ENCODE measurements at places on chromosomes 5 and 9. TPM values are rescaled to one million over a fixed set of nuclear protein-coding genes. Genes with fewer than 3 reads are reported as not detected.

Gene CER1
- not detected for total RNA-seq

Gene CFAP157
- not detected for total RNA-seq

Gene CARTPT
- total RNA-seq: not detected

Gene NUTM2G
- total RNA-seq: not detected

GRCh38 chr5:158635565-158635964, 464.2 kb downstream of the EBF1 start:
- no peak for DNase-seq

DNA sequence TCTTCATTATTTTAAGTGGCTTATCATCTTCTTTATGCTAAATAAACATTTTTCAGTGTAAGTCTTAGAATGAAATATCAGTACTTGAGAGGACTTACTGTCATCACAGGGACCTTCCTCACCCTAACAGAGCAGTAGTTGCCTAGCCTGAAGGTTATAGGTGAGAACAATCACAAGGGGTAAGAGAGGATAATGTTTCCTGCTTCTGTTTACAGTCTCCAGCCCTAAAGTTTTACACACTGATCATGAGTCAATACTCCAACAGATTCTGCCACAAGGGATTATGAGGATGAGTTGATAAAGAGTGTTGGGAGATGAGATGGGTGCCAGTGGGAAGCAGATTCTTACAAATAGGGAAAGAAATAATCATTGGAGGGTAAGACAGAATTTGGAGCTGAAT, 265.1 kb upstream of the DAB2 start:
- DNase-seq: no peak

DNA sequence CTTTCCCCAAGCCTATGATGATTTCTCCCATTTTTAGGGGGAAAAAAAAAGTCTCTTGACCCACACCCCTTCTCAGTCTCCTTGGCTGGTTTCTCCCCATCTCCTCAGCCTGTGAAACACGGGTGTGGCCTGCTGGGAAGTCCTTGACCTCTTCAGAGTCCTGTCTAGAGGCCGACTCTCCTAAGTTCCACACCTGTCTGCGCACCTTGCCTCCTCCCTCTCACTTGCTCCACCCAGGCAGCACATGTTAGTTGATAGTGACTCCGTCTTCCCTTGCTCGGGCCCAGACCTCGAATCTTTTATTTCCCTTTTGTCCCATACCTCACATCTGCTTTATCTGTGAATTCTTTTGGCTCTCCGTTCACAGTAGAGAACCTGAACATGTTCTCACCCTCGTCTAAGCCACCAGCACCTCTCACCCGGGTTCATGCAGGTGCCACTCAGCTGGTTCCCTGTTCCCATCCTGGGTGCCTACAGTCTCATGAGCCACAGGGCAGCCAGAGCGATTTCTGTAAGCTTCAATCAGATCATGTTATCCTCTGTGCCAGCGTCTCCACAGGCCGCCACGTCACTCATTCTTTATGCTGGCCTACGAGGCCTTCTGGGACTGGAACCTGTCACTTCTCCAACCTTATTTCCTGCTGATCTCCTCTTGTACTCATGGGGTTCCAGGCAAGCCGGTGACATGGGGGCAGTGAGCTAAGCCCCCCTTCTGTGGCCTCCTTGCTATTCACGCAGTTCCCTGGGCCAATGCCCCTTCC, 51.7 kb upstream of the LRRTM2 start:
- no peak for DNase-seq

DNA sequence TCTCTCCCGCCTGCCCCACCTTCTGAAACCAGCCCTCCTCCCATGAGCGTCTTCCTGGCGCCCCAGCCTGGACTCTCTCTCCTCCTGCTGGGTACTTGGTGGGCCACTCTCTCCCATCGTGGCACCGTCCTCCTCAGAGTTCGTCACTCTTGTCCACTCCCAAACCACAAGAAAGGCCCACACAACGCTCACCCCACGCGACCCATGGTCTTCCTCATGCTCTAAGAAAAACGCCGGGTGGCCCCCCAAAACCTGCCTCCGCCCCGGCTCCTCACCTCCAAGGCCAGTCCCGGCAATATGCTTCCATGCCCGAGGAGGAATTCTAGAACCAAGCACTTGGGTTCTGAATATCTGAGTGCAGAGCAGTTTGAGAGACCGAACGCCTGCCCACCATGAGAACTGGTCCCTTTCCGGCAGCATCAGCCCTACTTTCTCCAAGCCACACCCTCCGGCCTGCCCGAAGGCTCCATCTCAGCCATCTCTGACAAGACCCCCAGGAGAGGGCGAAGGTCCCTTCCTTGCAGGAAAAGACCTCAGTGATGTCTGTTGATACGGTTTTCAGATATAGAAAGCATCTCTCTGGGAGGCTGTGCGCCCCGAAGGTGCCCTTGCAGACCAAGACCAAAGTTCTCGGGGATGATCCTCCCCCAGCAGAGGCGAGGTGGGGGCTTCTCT, 15.0 kb downstream of the SLC6A3 start:
- DNase-seq: peak; percentile 3

- no peak for DNase-seq
Observed at GRCh38 chr9:134922066-134922931, 4.6 kb upstream of the FCN1 start.

DNA sequence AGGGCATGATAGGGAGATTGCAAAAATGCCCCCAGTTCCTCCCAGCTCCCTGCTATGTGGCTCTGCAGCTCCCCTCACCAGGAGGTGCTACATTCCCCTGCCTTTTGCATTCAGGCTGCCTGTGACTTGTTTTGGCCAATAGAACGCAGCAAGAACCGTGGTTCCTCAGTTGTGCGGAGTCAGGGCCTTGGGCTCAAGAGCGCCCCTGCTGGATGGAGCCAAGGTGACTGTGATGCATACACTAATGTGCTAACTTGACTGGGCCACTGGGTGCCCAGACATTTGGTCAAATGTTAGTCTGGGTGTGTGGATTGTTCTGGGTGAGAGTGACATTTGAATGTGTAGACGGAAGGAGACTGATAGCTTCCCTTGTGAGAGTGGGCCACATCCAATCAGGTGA, 123.3 kb upstream of the MVB12B start:
- no peak for DNase-seq

DNA sequence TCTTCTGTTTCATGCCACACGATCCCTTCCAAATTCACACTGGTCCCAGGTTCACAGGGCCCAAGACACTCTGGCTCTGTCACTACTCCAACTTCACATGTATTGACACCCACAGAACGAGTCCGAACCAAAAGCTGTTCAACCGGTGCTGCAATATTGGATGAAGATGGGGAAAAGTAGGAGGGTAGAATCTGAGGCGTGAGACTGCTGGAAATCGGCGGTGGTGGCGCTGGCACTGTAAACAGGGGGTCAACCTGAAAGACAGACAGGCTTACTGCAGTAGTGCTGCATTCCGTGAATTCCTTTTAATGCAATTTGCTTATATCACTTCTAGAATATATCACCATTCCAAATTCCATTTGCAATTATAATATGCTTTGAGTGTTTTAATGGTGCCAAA, 45.4 kb downstream of the ZNF608 start:
- DNase-seq: no peak

Data from activated T-cell treated with anti-CD3 and anti-CD28 coated beads, Interleukin-2, amount 50 U/mL, for 4 hours (primary cell).